ENCODE measurements at places on chromosomes 5 and 9. TPM values are rescaled to one million over a fixed set of nuclear protein-coding genes. Genes with fewer than 3 reads are reported as not detected.

SLCO6A1 gene
- total RNA-seq, result not detected

IFNA13 gene
- not detected for total RNA-seq

APBB3 gene
- total RNA-seq, result 31.3 TPM

GHR gene
- total RNA-seq, result 12.8 TPM

CDH9 gene
- total RNA-seq, result not detected

PCDHB9 gene
- total RNA-seq, result 4.2 TPM

DNA sequence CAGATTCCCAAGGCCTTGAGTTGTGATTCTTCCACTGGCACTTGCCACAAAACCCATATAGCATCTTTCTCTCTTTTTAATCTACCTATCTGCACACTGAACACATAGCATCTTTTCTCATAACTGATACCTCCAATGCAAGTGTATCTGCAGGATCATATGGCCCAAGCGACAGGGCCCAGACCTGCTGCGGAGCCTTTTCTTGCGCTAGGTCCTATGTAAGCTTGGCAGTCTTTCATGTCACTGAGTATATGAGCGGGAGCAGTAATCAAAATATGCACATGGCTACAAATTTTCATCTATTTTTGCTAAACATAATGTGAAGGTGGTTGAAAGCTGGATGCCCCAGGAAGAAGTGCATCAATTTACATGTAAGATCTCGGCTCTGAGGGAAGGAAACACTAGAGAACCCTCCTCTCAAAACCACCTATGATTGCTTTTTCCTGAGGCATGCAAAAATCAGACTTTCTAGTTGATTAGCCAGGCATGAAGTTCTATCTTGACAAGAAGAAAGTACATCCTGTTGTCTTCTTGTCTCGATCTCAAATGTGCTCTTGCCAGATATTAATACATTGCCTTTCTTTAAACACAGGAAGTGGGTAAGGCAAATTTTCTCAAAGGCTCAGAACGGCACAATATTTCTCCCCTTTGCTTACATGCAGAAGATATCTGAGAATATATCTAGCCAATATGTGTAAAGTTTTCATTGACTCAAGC is 26.9 kb upstream of the CEMIP2 start:
- DNase-seq, result no peak

- DNase-seq, result no peak
Measured at GRCh38 chr5:132099076-132099748, 25.6 kb downstream of the CSF2 start.

DNA sequence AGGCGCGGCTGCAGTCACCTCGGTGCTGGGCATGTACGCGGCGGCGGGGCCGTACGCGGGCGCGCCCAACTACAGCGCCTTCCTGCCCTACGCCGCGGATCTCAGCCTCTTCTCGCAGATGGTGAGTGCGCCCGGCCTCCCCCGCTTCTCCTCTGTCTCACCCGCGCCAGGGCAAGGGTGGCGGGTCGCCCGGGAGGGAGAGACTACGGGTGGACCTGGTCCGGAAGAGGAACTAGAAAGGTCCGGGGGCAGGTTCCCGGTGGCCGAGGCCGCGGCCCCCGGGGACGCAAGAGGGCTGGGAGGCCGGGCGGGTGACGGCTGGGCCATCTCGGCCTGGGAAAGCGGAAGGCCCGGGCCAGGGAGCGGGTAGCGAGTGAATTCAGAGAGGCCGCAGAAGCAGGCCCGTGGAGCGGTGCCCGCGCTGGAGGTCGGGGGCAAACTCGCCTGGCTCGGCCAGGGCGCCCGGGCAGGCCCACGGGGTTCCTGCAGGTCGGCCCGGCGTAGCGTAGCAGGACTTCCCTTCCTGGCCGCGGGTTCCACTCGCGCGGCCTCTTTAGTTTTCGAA is 711 bp downstream of the IRX1 start:
- DNase-seq, result no peak

DNA sequence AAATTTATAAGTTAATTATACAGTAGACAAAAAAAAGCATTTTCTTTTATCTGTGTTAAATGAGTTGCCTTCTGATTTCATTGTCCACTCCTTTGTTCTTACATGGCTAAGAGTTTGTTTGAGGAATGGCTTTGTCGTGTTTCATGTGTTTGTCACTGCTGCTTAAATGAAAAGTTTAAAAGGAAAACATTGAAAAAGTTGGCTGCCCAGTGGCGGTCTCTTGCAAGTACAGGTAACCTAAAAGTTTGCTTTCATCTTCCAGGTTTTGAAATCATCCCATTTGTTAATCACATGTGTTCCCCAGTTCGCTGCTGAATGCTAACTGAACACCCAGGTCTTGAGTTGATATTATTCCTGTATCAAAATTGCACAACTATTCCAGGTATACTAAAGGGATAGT is 33.9 kb downstream of the EGFLAM start:
- no peak for DNase-seq

- no peak for DNase-seq
Measured at GRCh38 chr5:135481909-135482311, 29.8 kb upstream of the TIFAB start.

GRCh38 chr5:135435467-135436330 is 11.4 kb downstream of the DCANP1 start:
- DNase-seq, result no peak

DNA sequence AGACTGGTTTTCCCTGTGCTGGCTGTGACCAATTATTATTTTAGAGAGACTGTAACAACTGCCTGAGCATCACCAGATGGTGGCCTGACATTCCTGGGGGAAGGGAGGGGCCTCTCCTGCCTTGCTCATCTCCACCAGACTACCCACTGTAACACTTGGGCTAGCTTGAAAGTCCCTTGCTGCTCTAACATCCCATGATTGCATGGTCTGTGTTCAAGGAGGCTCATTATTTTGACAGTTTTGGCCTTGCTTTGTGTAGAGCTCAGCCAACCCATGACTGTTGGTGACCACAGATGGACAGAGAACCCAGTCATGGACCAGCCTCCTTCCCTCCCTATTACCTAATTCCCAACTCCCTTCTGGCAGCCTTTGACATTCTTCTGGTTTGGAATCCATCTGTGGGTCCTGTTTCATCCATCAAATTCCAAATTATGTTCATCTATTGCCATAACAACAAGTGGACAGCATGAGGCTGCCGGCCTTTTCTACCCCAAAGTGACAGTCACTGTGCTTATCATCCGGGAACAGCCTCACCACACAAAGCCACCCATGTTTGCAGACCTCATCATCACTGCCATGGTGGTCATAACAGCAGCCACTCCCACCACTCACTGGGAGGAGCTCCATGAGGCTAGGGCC is 49.0 kb upstream of the ICE1 start:
- no peak for DNase-seq

DNA sequence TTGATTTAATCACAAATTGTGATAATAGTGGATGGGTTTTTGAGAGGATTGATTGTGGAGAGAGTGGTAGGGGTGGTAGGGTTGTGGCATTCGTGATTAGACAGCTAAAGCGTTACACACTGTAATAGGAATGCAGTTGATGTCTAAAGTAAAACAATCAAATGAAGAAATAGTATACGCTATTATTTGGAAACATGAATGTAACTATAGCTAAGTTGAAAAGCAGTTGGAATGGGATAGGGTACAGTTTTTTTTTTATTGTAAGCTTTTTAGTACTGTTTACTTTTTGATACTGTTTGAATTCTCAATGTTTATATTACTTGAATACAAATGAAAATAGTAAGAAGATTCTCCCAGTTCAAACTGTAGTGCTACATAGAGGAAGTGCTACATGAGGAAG is 51.8 kb downstream of the RANBP17 start:
- no peak for DNase-seq

- no peak for DNase-seq
Measured at GRCh38 chr9:78291240-78291925, 5.5 kb upstream of the PSAT1 start.

- no peak for DNase-seq
Measured at GRCh38 chr9:116697362-116697761, 10.3 kb downstream of the TRIM32 start.

DNA sequence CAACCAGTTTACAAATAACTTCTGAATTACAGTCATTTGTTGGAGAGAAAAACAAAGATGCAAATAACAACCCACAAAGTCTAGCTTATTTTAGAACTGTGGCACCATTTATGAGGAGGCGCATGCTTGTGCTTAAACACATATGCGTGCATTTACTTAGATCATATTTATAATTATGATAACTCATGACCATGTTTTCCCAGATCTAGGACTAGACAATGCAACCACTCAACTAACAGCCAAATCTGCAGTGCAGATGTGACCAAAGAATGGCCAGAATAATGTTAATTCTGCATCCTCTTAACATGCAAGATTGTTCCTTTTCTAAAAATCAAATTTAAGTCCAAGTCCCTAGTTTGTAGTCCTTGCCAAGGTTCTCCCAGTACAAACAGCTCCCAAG is 167.3 kb upstream of the FST start:
- DNase-seq, result no peak

- DNase-seq, result no peak
Measured at GRCh38 chr9:78972303-78972999, 599.3 kb upstream of the TLE4 start.

DNA sequence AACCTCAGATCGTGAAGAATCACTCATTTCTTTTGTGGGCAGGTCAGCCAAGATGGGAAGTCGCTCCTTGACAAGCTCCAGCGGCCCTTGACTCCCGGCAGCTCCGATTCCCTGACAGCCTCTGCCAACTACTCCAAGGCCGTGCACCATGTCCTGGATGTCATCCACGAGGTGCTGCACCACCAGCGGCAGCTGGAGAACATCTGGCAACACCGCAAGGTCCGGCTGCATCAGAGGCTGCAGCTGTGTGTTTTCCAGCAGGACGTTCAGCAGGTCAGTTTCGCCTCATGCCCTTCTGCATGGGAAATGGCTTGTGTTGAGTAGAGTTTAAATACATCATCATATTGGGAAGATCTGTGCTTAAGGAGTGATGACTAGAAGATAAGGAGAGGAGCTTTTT is 173.3 kb downstream of the TRIO start:
- DNase-seq, result no peak

All from thoracic aorta (tissue), 2 donors.